ENCODE measurements at places on chromosomes 6 and 20.

GRCh38 chr20:7716286-7716972 is 223.8 kb downstream of the HAO1 start:
- no peak for DNase-seq

DNA sequence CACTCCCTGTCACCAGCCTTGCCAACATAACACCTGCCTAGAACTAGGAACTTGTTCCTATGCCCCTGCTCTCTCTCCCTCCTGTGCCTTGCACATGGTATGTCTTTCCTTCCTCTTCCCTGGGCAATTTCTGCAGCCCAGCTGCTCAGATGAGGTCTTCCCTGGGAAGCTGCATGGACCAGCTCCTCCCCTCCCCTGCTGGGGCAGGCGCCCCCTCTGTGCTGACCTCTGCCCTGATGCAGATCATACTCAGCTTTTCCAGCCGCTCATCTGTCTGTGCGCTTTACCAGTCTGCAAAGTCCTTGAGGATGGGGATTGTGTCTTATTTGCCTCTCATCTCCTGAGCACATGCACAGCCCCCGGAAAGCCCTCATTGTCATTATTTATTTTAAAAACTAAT is 161.8 kb downstream of the SCML4 start:
- no peak for DNase-seq

- DNase-seq: no peak
These were observed 262.2 kb upstream of the FLRT3 start for GRCh38 chr20:14599613-14600012.

DNA sequence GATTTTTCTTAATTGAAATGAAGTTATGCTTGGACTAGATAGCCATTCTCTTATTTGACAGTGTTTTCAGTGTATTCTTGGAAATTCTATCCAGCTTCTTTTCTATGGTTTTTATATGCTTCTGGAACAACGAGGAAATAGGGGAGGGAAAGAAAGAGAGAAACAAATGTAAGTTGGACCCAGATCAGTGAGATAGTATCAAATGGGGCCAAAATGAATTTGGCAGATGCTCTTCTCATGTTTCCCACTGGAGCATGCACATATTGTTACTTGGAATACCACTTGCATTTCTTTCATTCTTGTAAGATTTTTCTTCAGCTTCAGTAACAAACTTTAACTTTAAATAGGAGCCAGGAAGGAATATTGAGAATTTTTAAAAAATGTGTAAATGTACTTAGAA is 312.3 kb downstream of the PRL start:
- DNase-seq: no peak

DNA sequence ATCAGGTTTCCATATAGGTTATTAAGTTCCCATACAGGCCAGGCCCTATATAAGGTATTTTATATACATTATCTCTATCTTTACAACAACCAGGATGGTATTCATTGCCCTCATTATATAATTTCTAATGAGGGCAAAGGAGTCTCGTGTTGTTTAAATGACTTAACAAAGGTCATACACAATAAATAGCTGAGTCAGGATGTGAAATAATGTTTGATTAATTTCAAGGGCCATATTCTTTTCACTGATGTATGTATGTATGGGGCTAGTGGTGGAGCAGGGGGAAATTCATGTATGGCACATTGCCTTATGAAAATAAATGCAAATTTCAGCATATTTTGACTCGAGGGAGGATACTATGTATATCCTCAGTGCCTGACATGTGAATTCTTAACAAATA is 200.7 kb downstream of the FAXC start:
- no peak for DNase-seq

DNA sequence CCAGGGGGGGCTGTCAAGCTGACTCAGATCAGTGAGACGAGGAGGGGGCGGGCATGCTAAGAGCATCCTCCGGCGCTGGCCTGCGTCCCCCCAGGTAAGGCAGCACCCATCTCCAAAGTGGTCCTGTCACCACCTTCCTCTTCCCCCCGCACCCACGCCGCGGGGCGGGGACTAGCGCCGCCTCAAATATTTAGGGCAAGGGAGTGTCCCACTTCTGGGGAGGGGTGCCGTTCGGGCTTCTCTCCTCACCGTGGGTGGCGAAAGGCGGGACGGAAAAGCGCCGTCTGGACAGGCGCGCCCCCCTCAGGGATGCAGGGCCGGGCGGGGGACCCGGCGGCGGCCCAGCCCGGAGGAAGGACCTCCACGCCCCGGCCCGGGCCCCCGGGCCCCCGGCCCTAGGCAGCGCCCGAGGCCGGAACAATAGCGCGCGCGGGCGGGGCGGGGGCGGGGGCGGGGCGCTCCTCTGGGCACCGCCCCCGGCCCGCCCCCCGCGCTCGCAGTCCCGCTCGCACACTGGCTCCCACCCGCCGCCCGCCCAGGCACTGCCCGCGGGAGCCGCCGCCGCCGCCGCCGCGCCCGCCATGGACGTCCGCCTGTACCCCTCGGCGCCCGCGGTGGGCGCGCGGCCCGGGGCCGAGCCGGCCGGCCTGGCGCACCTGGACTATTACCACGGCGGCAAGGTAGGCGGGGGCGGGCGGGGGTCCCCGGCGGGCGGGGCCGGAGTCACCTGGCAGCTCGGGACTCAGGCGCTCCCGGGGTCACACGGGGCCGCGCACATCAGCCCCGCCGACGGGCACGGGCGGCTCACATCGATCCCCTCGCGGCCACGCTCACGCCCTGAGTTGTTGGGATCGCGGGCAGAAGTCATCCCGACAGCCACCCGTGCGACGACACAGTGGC is at the start of gene TOX2:
TSS of gene TOX2 (plus strand) at position 542 of the 900 bp plus-strand sequence. CDS start at position 582, 40 bp downstream.
- DNase-seq: no peak

- no peak for DNase-seq
These were observed 8.3 kb downstream of the CD24 start for GRCh38 chr6:106966229-106966628.

- DNase-seq: no peak
These were observed 16.6 kb upstream of the EZR start for GRCh38 chr6:158835616-158836221.

GRCh38 chr6:88725111-88725975 is 238.1 kb downstream of the RNGTT start:
- no peak for DNase-seq

- no peak for DNase-seq
These were observed 32.7 kb upstream of the FAM83B start for GRCh38 chr6:54813892-54814291.

GRCh38 chr20:16451982-16452381 is 121.3 kb downstream of the KIF16B start:
- no peak for DNase-seq

- no peak for DNase-seq
These were observed 281.9 kb downstream of the UTRN start for GRCh38 chr6:144566868-144567615.

DNA sequence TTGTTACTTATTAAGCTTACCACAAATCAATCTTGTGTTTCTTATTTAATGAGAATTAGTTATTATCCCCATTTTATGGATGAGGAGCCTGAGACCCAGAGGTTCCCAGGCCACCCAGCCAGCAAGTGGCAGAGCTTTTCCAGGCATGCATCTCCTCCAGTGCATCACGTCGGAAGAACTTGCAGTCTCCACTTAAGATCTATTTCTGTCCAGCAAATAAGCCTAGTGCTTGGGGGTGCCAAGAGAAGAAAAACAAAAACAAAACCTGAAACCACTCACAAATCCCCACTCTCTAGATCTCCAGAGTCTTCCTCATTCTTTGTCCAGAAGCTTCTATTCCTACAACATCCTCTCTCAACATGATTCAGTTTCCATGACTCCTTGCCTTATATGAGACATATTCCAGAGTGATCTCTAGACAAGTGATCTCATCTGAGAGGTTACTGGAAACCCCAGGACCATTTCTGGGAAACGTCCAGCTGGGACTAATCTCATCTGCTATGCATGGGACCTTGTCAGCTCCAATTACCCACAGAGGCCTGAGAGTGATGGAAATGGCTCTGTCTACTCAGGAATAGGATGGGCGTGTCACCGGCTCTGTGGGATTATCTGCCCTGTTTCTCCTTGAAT is 4.1 kb downstream of the GUCA1B start:
- no peak for DNase-seq

DNA sequence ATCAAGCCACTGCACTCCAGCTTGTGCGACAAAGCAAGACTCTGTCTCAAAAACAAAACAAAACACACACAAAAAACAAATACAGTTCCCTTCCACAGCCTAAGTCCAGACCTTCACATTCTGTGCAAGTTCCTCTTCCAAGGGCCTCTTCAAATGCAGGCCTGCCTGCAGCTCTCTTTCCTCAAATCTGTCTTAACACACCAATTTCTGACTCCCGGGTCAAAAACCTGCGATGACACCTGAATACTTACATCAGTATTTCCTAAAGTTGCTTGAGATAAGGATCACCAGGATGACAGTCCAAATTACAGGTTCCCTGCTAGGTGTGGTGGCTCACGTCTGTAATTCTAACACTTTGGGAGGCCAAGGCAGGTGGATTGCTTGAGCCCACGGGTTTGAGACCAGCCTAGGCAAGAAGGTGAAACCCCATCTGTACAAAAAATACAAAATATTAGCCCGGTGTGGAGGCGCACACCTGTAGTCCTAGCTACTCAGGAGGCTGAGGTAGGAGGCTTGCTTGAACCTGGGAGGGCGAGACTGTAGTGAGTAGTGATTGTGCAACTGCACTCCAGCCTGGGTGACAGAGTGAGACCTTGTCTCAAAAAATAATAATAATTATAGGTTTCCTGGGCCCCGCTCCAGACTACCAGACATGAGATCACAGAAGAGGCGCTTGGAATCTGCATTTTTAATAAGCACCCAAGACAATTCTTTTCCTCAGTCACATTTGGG is 8.8 kb upstream of the PARD6B start:
- no peak for DNase-seq
